ENCODE measurements at places on chromosomes 1 and 21. TPM values are rescaled to one million over a fixed set of nuclear protein-coding genes. Genes with fewer than 3 reads are reported as not detected.

The MYOC gene
- 0.66 TPM for total RNA-seq

The NEK7 gene
- 65.5 TPM for total RNA-seq

The GBP6 gene
- total RNA-seq: not detected

The LCE3E gene
- total RNA-seq: not detected

The MSTO1 gene
- total RNA-seq: 54.0 TPM

The OR2G6 gene
- total RNA-seq: 0.06 TPM

The GBP4 gene
- total RNA-seq: 9.0 TPM

The MIXL1 gene
- 0.16 TPM for total RNA-seq

The CELA2B gene
- not detected for total RNA-seq

The FAM167B gene
- 19.6 TPM for total RNA-seq

The HENMT1 gene
- total RNA-seq: 5.2 TPM

The RGS18 gene
- total RNA-seq: 6.2 TPM

The NHLH2 gene
- total RNA-seq: not detected

The TSSK3 gene
- total RNA-seq: 4.3 TPM

Measured in kidney (tissue), 22 donors.